ENCODE measurements at places on chromosomes 7 and 10. TPM values are rescaled to one million over a fixed set of nuclear protein-coding genes. Genes with fewer than 3 reads are reported as not detected.

Gene ARHGAP12
- total RNA-seq: 49.6 TPM

Gene PIK3AP1
- 12.1 TPM for total RNA-seq

Gene PSMG3
- total RNA-seq: 138 TPM

Gene VWA2
- not detected for total RNA-seq

Gene UCN3
- not detected for total RNA-seq

Gene TMEM196
- total RNA-seq: not detected

Gene AZGP1
- total RNA-seq: not detected

Gene UPK3BL2
- total RNA-seq: 0.12 TPM

Gene OR2A7
- total RNA-seq: not detected

Gene HMX2
- not detected for total RNA-seq

Gene HABP2
- not detected for total RNA-seq

Gene BLNK
- not detected for total RNA-seq

Gene PLXNA4
- 0.36 TPM for total RNA-seq

Gene ASZ1
- total RNA-seq: not detected

Gene NPSR1
- not detected for total RNA-seq

Gene GIMAP5
- not detected for total RNA-seq

Gene FAM180A
- not detected for total RNA-seq

Gene MXI1
- 2.6 TPM for total RNA-seq

Gene PPP1R3C
- total RNA-seq: 11.8 TPM

Gene GRM3
- total RNA-seq: not detected

Gene PON3
- total RNA-seq: not detected

Gene FRMD4A
- total RNA-seq: 24.1 TPM

Gene OTUD1
- total RNA-seq: 4.7 TPM

Gene GPRIN2
- total RNA-seq: not detected

Gene ATRNL1
- 11.4 TPM for total RNA-seq

Gene SLK
- 61.5 TPM for total RNA-seq

Gene ELOVL3
- total RNA-seq: not detected

Gene RPEL1
- 0.17 TPM for total RNA-seq

Gene ZPBP
- total RNA-seq: not detected

Gene HOXA3
- 0.41 TPM for total RNA-seq

Gene ACHE
- 1.5 TPM for total RNA-seq

Gene FAM24B
- not detected for total RNA-seq

Gene PYROXD2
- total RNA-seq: 10.9 TPM

Gene SLC26A3
- total RNA-seq: not detected

Gene SLC18A3
- total RNA-seq: not detected

Gene ANKRD1
- 1,018 TPM for total RNA-seq

Gene TRPV5
- not detected for total RNA-seq

Gene LIPN
- not detected for total RNA-seq

Gene CWF19L1
- total RNA-seq: 47.1 TPM

Gene PRRT4
- 0.10 TPM for total RNA-seq

Gene CALCR
- 0.98 TPM for total RNA-seq

Gene CEP41
- 15.9 TPM for total RNA-seq

Gene CDHR1
- total RNA-seq: not detected

Gene VGF
- total RNA-seq: 1.0 TPM

Gene PKD2L1
- total RNA-seq: not detected

Gene SLC16A12
- total RNA-seq: 0.50 TPM

All from A172 (cell line).